Activated T-helper 2 cell treated with anti-CD3 and anti-CD28 coated beads, Interferon-gamma antibody, Interleukin-2, Interleukin-4, amounts not matched to agents 10 μg/mL and 5 μg/mL and 100 μg/mL, durations not matched to agents 14 hours and 24 hours and 36 hours (primary cell): ENCODE measurements at places on chromosomes 6 and 20. TPM values are rescaled to one million over a fixed set of nuclear protein-coding genes. Genes with fewer than 3 reads are reported as not detected.
A peak's percentile ranks its signal among the peaks of the same experiment; 100 is the strongest.

The PPP1R11 gene
- total RNA-seq = 55.9 and 56.1 TPM in 2 replicates

GRCh38 chr6:141610741-141611140 lies 522.0 kb upstream of the GJE1 start:
- H3K27ac ChIP-seq = no peak overlapping the region
- H3K4me1 ChIP-seq = no peaks in the 10 kb centered on the region
- no peaks in the 10 kb centered on the region for H3K36me3 ChIP-seq
- H3K27me3 ChIP-seq = no peaks in the 10 kb centered on the region

DNA sequence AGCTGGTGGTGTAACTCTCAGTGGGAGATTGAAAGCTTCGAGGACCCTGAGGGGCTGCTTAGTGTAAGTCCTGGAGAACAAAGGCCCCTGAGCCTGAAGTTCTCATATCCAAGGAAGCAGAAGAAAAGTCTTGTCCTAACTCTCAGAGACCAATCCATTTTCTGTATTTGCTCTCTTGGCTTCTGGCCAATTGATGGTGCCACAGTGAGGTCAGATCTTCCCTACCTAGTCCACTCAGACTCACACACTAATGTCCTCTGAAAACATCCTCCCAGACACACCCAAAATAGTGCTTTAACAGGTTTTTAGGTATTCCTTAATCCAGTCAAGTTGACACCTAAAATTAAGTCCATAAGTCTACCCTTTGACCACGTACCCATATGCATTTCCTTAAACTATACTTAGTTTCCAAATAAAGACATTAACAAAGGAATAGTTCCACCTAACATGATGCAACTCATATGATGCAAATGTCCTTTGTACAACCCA lies 29.4 kb downstream of the ZNF292 start:
- peak overlapping the region; percentile 8 for H3K27ac ChIP-seq
- peaks cover 63% of the 10 kb centered on the region for H3K36me3 ChIP-seq
- DNase-seq = no peak
- no peaks in the 10 kb centered on the region for H3K27me3 ChIP-seq
- peaks cover 50% of the 10 kb centered on the region for H3K4me1 ChIP-seq
- H3K4me3 ChIP-seq = no peak overlapping the region

DNA sequence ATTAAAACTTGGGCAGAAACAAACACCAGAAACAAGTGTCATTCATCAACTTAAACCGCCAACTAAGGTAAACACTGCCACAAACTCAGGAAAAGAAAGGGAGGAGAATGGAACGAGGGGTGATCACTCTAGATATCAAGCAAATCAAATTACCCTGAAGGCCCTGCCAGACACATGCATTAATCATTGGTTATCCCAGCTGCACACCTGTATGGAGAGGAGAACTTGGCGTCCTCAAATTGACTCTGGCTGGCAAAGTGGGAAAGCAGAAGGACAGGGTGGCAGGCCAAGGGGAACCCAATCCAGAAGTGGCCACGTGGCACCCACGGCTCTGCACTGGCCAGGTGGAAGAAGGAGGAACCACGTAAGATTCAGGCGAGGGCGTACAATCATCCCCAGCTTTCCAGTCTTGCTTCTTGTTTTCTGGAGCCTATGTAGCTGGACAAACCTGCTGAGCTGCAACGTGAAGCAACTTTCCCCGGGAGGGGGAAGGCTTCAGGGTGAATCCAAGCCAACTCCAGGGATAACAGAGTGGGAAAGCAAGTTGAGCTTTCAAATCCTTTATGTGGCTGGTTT lies 156.2 kb upstream of the JARID2 start:
- H3K27me3 ChIP-seq = peaks cover 2% of the 10 kb centered on the region
- no peak overlapping the region for H3K27ac ChIP-seq
- H3K4me3 ChIP-seq = no peak overlapping the region

GRCh38 chr20:32585586-32586127 lies 524 bp upstream of the NOL4L start:
- peaks cover 25% of the 10 kb centered on the region for H3K27me3 ChIP-seq
- H3K4me1 ChIP-seq = peaks cover 21% of the 10 kb centered on the region
- H3K27ac ChIP-seq = peak overlapping the region; percentile 78
- no peaks in the 10 kb centered on the region for H3K36me3 ChIP-seq
- peak overlapping the region; percentile 84 for H3K4me3 ChIP-seq

DNA sequence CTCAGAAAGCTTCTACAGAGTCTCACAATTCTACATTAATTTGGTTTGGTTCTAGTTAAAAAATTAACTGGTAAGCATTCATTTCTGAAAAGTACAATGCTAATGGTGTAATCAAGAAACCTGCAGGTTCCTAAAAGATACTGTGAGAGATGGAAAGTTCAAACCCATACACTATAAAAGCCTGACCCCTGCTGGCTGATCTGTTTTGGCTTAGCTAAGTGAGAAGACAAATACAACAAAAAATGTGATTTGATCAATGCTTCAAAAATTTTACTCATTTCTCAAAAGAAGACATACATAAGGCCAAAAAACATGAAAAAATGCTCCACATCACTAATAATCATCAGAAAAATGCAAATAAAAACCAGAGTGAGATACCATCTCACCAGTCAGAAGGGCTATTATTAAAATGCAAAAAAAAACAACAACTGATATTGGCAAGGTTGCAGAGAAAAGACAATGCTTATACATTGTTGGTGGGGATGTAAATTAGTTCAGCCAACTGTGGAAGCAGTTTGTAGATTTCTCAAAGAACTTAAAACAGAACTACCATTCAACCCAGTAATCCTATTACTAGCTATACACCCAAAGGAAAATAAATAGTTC lies 102.8 kb downstream of the MOXD1 start:
- peaks cover 28% of the 10 kb centered on the region for H3K27me3 ChIP-seq
- H3K27ac ChIP-seq = no peak overlapping the region
- no peaks in the 10 kb centered on the region for H3K4me1 ChIP-seq
- no peaks in the 10 kb centered on the region for H3K36me3 ChIP-seq
- DNase-seq = no peak
